Activated CD4-positive, alpha-beta T cell treated with anti-CD3 and anti-CD28 coated beads for 48 hours (primary cell): ENCODE measurements at places on chromosomes 3 and 15.
A peak's percentile ranks its signal among the peaks of the same experiment; 100 is the strongest.

GRCh38 chr3:52493232-52494017 lies 1.7 kb upstream of the STAB1 start:
- no peak for DNase-seq

DNA sequence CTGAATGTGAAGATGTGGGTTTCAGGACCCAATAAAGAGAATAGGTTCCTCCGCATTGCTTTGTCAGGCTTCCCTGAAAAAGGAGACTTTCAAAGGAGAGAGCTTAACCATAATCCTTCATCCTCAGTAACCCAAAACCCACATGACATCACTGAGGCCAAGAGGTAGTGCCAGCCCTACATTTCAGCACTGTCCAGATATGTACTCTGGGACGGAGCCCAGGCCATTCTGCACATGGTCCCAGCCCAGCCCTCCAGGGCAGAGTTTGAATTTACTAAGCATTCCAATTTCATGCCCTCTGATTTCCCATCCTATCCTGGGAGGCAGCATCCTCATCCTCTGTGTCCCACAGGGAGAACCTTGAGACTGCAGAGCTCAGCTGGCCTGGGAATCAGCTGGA lies 210.5 kb downstream of the GABRB3 start:
- no peak for DNase-seq

DNA sequence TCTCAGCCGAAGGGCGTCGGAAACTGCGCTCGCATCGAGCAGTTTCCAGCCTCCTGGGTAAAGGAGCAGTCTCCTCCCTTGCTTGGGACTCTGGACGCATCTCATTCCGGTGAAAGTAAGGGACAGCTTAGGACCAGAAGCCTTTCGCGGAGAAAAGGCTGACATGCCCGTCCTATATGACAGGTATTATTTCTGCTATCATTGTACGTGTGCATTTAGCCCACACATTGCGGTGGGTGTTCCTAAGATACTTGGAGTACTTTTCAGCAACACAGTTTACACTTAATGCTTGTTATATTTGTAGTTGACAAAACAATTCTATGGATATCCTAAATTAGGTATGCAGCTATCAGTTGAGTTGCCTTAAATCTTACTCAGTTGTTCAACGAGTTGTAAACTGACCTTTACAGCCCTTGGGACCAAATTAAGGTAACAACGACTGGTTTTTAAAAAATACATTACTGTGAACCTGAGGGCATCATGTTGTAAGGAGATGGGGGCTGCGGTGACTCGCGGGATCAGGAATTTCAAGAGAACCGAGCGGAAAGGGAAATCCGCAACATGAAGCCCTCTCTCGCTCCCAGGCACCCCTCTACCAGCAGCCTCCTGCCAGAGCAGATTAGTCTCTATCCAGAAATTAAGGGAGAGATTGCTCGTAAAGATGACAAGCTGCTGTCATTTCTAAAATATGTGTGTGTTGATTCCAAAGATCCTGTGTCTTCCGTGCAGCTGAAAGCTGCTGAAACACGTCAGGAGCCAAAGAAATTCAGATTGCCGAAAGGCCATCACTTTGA lies 632 bp upstream of the COPS2 start:
- DNase-seq: no peak

DNA sequence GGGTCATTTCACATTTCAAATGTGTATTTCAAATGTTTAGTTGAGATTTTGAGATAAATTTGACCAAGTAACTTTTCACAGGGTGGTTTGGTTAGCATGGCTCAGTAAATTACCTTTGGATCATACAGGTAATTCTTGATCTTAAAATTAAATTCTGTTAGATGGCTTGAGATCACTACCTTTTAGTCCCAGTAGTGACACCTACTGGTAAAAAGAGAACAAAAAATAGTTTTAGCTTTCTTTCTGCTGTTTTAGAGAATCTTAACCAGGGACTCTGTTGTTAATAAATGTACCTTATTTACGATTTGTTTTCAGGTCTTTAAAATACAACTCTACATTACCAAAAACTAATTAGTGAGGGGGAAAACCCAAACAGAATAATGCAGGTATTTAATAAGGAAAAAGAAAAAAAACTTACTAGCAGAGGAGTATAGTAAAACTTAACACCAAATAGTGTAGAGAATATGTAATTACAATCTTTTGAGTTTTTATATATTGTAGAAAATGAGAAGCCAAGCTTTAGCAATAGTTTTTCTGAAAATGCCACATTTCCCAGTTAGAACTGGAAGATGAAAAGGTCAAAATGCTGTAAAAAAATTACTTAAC lies 620.3 kb upstream of the AGTR1 start:
- DNase-seq: no peak

DNA sequence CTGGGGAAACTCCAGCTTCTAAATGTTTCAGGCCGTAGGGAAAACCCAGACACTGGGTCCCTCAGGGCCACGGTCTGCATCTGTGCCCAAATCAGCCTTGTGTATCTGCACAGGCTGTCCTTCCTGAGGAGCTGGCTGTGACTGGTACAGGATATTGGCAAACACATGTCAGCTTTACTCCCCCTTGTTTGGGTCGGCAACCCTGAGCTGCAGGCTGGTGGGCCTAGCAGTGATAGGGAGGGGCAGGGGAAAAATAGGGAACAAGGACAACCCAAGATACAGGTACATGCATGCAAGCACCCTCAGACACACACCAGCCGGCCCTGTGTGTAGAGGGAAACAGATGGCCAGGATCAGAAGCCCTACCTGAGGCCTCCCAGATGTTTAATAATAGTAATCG lies 28.7 kb upstream of the HCN4 start:
- no peak for DNase-seq

- no peak for DNase-seq
Observed at GRCh38 chr3:120418446-120418845, 32.3 kb downstream of the FSTL1 start.

GRCh38 chr3:113278599-113278955 lies 67.2 kb downstream of the BOC start:
- DNase-seq: no peak

DNA sequence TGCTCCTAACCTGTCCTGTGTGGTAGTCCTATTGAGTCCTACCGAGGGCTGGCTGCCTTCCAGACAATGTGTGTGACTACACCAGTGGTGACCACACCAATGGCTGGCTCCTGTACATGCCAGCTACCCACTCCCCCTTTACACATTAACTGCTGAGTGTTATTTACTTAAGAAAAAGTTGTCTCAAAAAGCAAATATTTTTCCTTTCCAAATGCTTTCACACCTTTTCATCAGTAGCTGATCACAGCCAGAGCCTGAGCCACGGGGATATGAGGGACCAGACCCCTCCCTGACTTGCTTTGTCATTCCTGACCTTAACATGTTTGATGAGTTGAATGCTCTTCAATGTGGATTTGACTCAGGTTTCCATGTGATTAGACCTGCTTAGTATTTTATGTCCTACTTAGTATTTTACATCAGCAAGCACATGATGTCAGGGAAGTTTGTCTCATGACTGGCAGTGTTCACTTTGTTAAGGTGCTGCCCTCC lies 29.6 kb upstream of the GREM1 start:
- no peak for DNase-seq

GRCh38 chr3:20974396-20974795 lies 776.6 kb downstream of the ZNF385D start:
- no peak for DNase-seq

DNA sequence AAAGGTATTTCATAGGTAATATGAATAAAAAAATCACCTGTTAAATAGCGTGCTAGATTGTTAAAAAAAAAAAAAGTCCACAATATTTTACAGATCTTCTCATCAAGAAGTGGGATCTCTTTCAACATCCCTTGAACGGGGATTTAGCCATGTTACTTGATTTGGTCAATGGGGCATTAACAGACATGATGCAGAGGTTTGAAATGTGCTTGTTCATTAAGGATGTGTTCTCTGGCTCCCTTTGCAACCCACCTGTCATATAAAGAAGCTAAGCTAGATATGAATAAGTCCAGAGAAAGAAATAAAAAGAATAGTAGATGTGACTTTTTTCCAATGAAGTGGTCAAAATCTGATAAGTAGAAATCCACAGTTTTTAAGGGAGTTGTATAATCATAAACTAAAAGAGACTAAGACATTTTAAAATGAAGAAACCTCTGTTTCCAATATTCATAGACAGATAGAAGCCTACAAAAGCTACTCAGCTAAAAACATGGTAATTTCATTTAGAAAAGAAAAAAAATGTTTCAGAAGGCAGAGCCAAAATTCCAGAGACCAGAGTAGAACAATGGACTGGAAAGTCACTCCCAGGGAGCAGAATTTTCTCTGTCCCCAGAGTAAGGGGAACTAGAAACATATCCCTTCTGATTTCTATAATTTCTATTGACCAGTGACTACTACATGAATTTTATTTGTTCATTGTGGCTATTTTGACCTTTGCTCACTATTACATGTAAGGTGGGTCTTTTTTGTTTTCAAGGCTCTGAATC lies 79.2 kb downstream of the PLSCR2 start:
- no peak for DNase-seq

DNA sequence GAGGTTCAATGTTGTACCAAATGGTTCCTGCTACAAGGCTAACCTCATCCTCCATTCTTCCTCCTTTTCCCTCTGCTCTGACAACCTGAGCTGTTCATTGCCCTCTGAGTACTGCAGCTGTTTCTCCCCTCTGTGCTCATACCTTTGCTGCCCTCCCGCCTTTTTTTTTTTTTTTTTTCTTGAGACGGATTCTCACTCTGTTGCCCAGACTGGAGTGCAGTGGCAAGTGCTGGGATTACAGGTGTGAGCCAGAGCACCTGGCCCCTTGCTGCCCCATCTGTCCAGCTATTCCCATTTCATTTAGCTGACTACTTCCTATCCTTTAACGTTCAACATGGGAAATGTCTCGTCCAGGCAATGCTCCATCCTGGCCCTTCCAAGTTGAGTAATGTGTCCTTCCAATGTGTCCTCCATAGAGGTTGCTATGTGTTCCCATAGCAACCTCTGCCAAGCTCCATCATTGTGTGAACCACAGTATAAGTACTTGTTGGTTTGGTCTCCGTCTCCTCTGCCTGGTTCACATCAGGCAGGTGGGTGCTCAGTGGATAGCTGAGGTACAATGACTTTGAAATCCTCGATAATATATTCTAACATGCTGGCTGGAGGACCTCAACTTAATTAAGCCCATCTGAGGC lies 179.9 kb upstream of the ANKRD28 start:
- DNase-seq: no peak

- no peak for DNase-seq
Observed at GRCh38 chr3:37071921-37072320, 78.6 kb downstream of the MLH1 start.

- DNase-seq: no peak
Observed at GRCh38 chr3:48567090-48567489, 3.5 kb upstream of the UCN2 start.

DNA sequence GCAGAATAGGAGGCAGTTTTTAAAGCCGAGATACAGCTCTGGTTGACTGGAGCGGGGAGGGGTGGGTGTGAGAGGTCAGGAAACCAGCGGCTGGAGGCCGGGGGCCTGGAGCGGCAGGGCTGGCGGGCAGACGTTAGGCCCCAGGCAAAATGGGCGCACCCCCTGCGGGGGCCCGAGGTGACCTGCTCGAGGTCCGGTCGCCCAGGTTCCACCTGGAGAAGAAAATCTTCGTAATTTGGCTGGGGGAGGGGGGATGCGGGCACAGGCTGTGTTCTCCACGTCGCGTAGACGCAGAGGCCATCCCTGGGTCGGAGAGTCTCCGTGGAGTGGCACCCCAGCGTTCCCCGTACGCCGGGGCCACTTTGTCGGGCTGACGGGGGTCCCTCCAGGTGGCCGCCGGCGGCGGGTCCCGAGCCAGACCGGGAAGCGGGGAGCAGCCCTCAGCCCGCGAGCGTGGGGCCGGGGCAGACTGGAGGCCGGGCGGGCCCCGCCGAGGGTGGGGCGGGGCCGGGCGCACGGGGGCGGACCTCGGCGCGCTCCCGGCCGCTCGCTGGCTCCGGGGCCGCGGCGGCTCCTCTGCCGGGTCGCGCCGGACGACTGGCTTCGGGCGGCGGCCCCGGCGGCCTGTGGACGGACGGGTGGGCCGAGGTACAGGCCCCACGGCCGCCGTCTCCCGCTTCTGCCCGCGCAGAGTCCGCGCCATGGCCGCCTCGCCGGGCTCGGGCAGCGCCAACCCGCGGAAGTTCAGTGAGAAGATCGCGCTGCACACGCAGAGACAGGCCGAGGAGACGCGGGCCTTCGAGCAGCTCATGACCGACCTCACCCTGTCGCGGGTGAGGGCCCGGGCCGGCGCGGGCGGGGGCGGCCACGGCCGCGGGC lies at the start of gene CRTC3:
TSS of gene CRTC3 (plus strand) at position 553 of the 879 bp plus-strand sequence. CDS start at position 702, 149 bp downstream.
- peak; percentile 61 for DNase-seq

- no peak for DNase-seq
Observed at GRCh38 chr3:38067508-38068233, 28.7 kb downstream of the DLEC1 start.

DNA sequence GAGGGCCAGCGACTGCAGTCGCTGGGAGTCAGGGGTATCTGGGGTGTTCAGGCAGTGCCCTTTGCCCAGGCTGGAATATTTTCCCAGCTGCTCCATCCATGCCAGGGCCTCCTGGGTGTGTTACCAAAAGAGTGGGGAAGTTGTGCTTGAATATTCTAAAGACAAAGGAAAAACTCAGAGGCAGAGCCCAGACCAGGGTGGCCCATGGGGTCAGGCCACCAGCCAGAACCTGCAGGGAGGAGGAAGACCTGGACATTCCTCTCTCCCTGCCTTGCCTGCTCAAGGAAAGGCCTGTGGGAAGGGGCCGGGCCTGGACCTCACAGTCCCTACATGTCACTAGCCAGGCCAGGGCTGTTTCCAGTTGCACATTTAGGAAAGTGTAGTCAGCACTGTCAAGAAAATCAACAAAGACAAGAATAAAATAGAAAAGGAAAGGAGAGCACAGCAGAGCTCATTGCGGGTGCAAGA lies 16.0 kb upstream of the KLF15 start:
- no peak for DNase-seq

DNA sequence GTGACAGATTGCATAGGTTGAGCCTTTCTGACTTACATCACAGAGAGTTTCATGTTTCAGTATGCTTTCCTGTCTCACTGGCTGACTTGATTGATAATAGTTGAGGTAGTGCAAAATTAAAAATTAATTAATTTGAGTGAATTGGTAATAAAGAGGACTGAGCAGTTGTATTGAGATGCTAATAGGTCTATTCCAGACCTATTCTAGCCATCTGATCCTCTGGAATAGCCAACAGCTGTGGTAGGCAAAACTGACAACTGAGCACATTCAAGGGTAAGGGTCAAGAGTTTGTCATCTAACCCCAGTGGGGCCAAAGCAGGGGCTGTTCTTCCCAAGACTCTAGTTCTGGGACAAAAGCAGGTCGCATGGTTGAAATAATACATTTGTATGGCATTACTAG lies 132.4 kb downstream of the EPHA3 start:
- DNase-seq: no peak

- no peak for DNase-seq
Observed at GRCh38 chr3:166560253-166560652, 723.0 kb upstream of the BCHE start.
